Stimulated activated CD8-positive, alpha-beta memory T cell treated with anti-CD3 and anti-CD28 coated beads, Interleukin-4, amount 100 ng/mL, for 24 hours (primary cell): ENCODE measurements at places on chromosomes 1 and 21.

DNA sequence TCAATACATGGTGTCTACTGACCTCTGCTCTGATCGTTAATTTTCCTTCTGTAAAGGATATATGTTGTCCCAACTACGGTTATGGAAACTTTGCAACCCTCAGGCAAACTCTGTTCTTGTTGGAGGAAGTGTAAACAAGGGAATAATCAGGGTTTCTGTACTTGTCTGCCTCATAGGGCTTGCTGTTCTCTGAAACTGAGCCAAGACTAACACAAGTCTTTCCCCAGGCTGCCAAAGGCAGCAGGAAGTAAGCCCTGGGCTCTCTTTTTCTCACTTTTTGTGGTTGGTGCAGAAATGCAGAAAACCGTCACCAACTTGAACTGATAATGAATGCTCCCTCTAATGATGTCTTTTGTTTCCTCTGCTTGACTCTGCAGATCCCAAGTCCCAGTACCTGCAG, 7.6 kb downstream of the CYP4X1 start:
- DNase-seq = no peak

- DNase-seq = no peak
Measured at GRCh38 chr1:62621907-62622306, 24.6 kb downstream of the ANGPTL3 start.

DNA sequence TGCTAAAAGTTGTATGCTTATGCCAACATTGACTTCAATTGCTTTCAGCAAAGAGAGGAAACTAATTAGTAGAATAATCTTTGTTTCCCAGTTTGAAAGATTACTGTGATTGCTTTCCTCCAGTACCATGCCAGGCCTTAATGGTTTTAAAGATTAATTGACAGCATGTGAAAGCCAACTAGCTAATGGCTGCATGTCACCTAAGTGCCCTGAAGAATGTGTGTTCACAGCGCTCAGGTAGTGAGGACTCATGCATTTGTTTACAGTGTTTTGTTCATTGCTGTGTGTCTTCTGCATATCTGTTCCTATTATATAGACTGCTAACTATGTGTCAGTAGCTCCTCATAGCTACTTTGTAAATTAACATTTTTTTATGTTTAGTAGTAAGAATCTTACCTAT, 335.6 kb downstream of the LRRIQ3 start:
- no peak for DNase-seq

GRCh38 chr1:235244974-235245592, 82.9 kb downstream of the ARID4B start:
- no peak for DNase-seq

- no peak for DNase-seq
Measured at GRCh38 chr1:239854922-239855321, 236.8 kb upstream of the FMN2 start.

DNA sequence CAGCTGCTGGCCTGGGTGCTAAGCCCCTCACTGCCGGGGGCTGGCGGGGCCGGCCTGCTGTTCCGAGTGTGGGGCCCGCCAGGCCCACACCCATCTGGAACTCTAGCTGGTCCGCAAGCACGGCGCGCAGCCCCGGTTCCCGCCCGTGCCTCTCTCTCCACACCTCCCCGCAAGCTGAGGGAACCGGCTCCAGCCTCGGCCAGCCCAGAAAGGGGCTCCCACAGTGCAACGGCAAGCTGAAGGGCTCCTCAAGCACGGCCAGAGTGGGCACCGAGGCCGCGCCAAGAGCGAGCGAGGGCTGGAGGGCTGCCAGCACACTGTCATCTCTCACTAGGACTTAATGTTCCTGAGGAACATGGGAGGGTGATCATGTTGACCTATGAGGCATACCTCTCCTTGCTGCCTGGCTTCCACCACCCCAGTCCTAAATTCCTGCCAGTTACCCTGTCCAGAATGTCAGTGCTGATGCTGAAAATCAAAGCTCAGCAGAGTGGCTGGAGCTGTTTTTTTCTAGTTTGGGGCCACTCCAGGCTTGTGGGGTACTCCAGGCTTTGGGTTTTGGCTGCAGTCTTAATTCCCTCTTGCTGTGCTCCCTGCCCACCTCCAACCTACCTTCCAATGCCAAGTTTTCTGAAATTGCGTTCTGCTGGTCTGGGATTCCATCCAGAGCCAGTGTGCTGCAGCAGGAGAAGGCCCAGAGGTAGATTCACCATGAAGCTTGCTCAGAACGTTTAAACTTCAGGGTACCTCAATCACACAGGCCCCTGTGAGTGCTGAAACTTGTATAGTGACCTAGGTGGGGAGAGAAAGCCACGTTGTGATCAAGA, 44.2 kb upstream of the LPGAT1 start:
- DNase-seq = no peak

GRCh38 chr1:52920791-52921291, 699 bp downstream of the ECHDC2 start:
- DNase-seq = no peak

- DNase-seq = no peak
Measured at GRCh38 chr1:182897696-182898095, 55.3 kb downstream of the SHCBP1L start.

DNA sequence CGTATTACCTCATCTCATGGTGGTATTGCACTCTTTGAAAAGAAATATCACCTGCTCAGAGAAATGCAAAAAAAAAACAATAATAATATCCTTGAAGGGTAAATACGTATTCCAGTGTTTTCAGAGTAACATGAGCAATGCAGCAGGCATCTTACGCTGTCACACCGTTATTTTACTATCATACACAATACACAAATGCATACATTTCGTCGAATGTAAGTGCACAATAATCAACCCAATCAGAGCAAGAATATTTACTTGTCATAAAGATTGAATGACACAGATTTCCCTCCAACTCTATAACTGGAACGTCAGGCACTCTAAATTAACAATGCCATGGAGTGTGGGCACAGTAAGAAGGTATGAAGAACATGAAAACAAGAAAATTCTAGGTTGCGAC, 1050.1 kb downstream of the PLA2G4A start:
- no peak for DNase-seq

DNA sequence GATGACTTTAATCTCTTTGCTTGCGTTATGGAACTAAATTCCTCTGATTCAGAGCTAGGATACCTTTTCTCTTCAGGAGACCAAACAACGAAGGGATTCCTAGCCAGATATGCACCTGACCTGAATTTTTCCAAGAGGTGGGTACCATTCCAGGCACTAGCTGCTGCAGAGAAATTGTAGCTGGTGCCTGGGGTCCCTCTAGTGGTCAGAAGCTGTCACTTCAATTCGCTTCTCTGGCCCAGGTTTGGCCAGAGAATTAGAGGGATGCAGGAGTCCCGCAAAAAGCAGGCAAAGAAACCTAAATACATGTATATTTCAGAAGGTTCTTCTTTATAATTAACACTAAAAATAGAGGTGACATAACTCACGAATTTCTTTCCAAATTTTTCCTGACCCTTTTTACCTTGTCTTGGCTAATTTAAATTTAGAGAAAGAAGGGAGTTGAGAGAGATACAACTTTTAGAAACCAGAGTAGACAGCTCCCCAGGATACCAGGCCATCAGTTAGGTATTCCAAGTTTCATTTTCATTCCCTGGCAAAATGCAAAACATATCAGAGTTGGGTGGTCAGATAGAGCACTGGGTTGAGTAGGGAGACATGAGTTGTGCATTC, 9.6 kb downstream of the ACKR1 start:
- DNase-seq = peak; percentile 8

DNA sequence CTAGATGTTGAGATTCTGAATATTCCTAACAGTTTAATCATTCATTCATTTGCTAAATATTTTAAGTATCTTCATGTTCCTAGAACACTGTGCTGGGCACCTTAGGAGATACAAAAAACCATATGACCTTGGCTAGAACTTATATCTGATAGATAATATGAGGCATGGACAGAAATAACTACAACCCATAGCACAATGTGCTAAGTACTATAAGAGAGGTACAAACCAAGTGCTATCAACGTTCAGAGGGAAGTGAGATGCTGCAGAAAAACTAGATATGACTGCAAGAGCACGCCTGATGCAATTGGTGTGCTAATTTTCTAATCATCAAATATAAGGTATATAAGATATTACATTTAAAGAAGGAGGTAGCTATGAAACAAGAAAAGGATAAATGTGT, 10.7 kb downstream of the NMNAT2 start:
- no peak for DNase-seq

DNA sequence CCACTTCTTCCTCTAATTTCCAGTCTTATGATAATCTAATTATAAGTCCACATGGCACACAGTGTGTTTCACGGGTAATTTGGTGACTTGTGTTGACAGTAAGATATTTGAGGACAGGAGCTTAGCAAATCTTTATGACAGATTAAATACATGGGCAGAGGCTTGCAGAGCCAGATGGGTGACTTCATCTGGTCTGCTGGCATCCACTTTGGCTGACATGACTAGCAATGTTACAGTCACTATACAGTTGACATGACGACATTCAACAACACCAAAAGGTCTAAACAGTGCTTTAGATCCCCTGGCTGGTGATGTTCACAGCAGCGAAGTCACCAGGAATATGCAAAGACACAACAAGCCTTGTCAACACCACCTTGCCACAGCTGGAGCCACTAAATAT, 147.2 kb downstream of the ETS2 start:
- DNase-seq = no peak

DNA sequence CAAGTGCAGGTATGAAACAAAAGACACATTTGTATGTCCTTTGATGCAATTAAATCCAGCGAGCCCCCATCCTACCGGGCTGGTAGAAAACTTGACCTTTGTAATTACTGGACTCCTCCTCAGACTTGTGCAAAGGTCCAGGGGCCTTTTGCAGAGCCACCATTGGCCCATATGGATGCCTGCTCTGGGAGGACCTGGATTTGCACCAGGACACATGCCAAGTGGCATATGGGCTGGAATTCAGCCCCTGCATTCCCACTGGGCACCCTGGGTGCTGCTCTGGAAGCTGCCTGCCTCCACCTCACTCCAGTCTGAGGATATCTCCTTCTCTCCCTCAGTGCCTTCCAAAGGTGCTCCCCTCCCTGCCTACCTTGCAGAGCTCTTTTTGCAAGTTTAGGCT, 36.0 kb downstream of the LACTBL1 start:
- DNase-seq = no peak

DNA sequence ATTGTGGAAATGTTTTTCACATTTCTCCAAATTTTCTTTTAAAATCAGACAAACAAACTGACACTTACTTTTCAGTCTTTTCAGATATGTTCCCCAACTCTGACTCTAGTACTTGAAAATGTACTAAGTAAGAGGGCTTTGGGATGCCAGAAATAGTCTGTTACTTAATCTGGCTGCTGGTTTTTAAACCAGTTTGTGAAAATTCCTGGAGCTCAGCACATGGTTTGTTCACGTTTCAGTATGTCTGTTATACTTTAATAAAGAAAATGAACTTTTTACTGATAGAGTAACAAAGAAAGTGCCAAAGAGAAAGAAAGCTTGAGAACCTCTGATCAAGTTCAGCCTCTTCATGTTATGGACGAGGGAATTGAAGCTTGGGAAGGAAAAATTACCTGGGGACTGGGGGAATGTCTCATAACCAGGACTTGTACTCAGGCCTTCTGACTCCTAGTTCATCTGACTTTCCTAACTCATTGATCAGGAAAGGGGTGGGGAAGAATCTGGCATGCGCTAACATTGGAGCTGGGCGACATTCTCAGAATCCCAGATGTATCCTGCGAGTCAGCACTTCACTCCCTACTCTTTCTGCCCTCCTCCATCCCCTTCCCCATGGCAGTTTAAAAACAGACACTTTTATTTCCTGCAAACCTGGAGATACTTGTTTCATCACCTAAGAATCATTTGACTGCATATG, 30.8 kb upstream of the DNAJC6 start:
- no peak for DNase-seq

DNA sequence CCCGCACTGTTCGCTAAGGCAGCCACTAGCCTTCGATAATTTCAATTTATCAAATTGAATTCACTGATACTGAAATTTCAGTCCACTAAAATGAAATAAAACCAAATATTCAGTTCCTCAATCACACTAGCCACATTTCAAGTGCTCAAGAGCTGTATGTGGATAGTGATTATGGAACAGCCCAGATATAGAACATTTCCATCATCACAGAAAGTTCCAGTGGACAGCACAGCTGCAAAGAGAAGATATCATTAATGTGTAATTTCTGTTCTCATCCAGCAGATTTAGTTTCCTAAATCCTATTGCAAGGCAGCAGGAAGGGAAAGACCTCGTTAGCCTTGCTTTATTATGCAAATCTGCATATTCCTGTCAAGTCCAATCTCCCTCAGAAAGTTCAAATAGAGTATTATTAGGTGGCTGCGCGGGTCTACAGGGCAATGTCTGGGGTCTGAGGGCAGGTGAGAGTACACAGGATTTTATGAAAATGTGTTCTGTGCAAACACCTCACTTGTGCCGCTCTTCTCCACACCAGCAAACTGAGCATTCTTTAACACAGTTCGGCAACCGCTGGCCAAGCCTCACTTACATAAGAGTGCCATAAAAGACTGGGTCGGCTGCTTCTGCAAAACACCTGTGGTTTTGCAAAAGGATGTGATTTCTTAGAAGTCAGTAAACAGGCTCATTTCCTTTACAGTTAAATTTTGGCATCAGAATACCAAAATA, 22.4 kb downstream of the CAPZB start:
- no peak for DNase-seq

GRCh38 chr1:236829085-236829484, 34.0 kb downstream of the MTR start:
- DNase-seq = no peak

DNA sequence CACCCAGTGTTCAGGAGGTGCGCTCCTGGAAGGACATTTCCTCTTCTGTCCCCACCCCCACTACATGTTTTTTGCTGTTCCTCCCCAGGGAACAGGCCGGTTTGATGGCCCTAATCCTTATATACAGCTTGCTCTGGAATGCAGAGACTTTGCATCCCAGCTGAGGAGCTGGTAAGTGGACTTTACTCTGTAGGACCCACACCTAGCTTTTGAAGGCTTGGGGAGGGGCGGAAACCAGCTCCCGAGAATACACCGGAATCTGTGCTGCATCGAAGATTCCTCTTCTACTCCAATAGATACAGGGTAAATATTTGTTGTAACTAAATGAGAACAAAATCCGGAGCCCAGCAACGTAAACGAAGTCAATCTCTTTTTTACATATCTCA, 1.2 kb upstream of the CGN start:
- no peak for DNase-seq

- no peak for DNase-seq
Measured at GRCh38 chr1:106751002-106751401, 305.5 kb upstream of the PRMT6 start.

- DNase-seq = no peak
Measured at GRCh38 chr21:42962380-42963007, 11.9 kb upstream of the PKNOX1 start.
